Non-pigmented ciliary epithelial cell (primary cell): ENCODE measurements at places on chromosomes 1 and 21.
A peak's percentile ranks its signal among the peaks of the same experiment; 100 is the strongest.

- DNase-seq, result no peak
Observed at GRCh38 chr1:183783342-183783741, 21.6 kb upstream of the RGL1 start.

DNA sequence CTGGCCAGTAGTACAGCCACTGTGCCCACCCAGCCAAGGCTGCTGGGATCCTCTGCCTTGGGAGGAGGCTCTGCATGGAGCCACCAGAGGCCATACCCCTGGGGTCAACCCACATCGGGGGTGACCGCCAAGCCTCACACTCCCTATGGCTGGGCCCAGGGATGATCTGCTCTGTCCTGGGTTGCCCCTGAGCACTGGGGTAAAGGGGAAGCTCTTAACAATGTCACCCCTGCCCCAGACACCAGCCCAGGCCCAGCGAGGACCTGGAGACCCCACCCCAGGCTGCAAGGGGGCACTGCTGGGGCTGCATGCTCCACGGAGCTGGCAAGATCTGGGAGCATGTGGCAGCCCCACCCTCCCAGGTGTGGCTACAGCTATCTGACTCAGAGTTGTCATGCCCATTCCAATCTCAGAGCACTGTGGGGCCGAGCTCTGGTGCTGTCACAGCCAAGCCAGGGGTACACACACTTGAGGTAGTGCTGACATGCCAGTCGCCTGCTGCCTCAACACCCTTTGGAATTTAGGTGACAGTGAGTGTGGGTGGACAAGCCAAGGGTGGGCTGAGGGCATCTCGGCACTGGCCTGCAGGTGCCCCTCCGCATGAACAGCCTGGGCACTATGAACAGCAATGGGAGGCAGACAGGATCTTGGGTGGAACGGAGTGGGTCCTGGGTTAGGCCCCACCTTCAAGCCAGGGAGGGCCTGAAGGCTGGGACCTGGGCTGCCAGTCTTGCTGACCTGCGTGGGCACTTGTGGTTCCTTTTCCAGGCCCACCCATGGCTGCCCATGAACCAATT, 427.7 kb downstream of the LRRIQ3 start:
- no peak for DNase-seq

DNA sequence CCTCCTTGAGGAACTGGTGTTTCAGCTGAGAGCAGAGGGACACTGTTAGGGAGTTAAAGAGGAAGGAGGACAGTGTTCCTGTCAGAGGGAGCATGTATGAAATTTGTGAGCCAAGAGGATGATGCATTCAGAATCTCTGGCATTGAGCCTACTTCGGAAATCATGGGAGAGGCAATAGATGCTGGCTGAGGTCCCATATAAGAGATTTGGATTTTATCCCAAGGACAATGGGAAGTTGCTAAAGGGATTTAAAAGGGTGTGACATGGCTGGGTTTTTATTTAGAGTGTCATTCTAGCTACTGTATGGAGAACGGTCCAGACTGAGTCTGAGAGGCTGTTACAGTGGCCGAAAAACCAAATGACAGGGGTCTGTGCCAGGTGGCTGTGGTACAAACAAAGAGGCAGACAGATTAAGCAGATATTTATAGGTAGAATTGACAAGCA, 403.2 kb upstream of the B3GALT2 start:
- no peak for DNase-seq

DNA sequence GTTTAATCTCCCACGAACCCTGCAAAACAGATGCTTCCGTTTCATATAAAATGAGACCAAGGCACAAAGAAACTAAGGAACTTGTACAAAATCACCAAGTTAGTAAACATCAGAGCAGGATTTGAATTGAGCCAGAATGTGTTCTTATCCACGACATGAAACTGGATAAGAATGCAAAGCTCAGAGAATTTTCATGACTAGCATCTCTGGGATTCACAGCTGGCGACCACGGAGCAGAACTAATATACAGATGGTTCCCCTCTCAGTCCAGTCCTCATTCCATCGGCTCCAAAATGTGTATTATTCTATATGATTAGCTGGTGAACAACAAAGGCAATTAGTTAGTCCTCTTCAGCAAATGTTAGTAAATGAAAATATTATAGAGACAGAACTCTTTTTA, 72.3 kb upstream of the ERG start:
- no peak for DNase-seq

DNA sequence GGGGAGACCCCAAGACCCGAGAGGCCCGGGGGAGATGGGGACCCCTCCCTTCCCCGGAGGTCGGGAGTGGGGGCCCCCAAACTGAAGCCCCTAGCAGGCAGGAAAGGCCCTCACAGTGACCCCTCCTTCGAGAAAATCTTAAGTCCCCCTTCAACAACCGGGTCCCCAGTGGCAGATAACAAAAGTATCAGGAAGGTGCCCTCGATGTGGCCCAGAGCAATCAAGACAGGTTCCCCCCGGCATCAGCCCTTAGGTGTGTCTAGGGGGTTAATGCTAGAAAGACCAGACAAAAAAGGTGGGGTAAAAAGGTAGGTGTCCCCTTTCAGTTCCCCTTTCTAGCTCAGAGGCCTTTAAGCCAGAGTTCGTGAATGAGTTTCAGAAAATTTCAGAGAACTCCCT, 282 bp upstream of the ECE1 start:
- DNase-seq, result no peak

DNA sequence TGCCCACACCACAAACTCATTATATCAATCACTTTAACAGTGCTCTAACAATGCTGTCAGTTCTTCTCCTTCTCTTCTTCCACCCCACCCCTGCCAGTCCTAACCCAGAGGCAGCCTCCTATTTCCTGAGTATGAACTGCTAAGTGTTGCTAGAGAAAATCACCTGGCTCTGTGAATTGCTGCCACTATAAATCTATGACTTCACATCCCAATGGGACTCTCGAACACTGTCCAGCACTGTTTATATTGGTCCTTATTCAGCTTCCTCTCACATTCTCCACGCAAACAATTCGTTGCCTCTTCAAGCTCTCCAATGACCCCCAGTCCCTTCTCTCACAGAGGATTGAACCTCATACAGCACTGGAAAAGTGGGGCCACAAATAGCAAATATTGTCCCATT, 27.0 kb upstream of the USH2A start:
- DNase-seq, result no peak

- no peak for DNase-seq
Observed at GRCh38 chr21:28614791-28615190, 377.9 kb downstream of the LTN1 start.

DNA sequence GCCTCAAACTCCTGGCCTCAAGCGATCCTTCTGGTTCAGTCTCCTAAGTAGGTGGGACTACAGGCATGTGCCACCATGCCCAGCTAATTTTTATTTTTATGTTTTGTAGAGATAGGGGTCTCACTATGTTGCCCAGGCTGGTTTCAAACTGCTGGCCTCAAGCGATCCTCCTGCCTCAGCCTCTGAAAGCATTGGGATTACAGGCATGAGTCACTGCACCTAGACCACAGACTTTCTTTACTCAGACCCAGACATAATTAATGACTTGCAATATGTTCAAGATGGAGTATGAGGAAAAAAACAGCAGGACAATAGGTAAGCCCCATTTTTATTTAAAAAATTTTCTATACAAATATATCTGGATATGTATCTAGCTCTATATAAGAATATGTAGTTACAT, 13.2 kb downstream of the KANK4 start:
- no peak for DNase-seq

DNA sequence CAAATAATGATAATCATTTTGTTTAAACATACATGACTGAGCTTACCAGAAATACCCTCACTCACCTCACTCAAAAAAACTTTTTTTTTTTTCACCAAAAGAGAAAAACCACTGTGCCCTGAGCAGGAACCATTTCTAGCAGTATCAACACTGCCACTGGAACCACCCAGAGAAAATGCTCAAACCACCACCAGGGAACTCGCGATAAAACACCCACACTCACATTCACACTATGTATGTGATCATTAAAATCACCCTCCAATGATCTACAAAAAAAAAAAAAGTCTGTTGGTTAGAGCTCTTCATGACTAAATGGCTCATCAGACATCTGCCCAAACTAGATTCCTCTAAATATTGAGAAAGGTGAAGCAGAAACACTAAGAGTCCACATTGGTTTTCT, 11.5 kb downstream of the TIAM1 start:
- DNase-seq, result no peak

GRCh38 chr1:235649368-235650163, at the start of gene GNG4:
GNG4 (minus strand) TSS chr1:235649784; CDS start chr1:235583838, 65,946 bp downstream.
- no peak for DNase-seq

DNA sequence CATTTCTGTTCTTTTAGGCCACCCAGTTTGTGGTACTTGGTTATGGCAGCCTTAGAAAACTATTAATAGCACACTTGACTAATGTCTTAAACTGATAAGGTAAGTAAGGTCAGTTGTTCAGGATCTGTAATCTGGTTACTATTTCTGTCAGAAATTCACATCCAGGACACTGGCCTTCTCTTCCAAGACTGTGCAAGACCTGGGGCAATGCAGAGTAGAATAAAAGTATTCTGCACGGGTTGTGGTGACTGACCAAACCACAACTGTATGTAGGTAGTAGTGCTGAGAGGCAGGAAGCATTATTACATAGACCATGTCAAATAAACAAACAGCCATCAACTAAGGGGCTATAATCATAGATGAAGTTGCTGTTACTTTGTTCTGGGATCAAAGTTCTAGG, 46.7 kb downstream of the WARS2 start:
- no peak for DNase-seq

- no peak for DNase-seq
Observed at GRCh38 chr1:228009116-228009827, 2.5 kb downstream of the WNT3A start.

GRCh38 chr1:25012966-25013962, 83.2 kb upstream of the RUNX3 start:
- DNase-seq, result no peak

DNA sequence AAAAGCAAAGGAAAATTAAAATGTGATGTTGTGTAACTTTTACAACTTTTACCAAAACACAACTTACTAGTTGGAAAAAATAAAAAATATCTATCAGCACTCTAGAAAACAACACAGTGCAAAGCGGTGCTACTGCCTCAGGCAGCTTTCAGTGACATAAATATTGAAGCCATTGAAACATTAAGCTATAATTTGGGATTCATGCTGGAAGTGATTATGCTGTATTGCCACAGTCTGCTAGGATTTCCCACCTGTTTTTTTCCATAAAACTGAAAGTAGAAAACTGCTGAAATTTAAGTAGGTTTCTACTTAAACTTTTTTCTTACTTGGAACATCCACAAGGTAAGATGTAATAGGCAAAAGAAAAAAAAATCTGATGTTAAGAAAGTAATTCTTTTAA, 674.4 kb downstream of the KCNT2 start:
- DNase-seq, result no peak

DNA sequence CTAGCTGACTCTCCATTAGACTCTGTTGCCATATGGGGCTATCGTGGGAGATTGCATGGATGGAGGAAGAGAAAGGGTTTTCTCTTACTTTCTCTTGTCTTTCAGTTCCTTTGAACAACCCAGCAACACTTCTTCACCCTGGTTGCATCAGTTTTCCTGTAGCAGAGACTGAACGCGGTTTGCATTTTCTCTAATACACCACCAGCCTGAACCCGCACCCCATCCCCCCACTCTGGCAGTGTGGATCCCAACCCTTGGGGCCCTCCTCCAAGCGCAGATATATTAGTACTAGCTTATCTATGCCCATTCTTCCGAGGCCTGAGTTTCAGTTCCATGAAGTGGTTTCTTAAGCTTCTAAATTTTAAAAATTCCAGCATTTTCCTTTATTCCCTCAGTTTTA, 12.6 kb downstream of the DR1 start:
- DNase-seq, result no peak

GRCh38 chr1:88727205-88727604, 43.1 kb downstream of the PKN2 start:
- DNase-seq, result no peak

GRCh38 chr1:186188736-186189135, 186.3 kb downstream of the TPR start:
- no peak for DNase-seq

- DNase-seq, result peak; percentile 47
Observed at GRCh38 chr1:181010789-181011188, 11.9 kb downstream of the STX6 start.

DNA sequence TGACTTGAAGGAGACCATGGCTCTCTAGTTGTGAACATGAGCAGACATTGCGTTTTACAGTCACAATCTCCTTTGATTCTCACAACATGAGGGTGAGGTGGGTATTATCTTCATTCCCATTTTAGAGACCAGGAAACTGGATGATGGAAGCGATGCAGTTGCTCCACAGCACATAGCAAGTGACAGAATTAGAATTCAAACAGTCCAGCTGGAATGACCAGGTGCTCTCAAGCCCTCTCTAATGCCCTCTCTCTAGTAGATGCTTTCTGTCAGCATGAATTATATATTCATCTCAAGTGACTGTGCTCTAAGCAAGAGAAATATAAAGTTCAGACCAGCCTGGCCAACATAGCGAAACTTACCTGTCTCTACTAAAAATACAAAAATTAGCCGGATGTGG, 9.8 kb upstream of the KIF1B start:
- DNase-seq, result no peak

- no peak for DNase-seq
Observed at GRCh38 chr1:111976332-111976731, 13.1 kb downstream of the KCND3 start.

DNA sequence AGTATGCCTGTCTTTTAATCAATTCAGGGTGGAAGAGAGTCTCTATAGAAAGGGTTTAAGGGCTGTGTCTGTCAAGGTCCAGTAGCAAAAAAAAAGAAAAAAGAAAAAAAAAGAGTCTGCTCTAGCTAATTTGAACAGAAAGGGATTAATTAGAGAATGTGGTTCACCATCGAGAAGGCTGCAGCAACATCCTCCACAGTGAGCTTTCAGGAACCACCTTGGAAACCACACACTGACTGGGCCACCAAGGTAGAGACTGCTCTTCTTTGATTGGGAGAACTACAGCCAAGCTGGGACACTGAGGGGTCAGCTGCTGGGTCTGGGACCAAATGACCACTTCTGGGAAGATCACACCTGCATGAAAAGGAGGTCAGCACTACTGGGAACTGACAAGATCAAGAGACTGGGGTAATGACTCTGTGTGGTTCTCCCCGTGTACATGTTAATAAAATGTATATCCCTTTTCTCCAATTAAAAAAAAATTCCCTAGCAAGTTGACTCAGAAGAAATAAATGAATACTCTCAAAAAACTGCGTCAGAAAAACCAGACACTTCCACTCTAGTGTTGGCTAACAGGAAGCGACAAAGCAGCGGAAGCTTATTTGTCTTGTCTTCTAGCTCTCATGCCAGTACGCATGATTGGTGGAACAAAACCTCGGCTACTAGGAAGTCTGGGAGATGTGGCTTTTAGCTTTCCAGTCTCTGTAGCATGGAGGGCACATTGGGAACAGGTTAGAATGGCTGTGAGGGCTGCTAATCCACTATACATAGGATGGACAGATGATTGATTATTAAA, 60.0 kb upstream of the IVNS1ABP start:
- DNase-seq, result no peak

DNA sequence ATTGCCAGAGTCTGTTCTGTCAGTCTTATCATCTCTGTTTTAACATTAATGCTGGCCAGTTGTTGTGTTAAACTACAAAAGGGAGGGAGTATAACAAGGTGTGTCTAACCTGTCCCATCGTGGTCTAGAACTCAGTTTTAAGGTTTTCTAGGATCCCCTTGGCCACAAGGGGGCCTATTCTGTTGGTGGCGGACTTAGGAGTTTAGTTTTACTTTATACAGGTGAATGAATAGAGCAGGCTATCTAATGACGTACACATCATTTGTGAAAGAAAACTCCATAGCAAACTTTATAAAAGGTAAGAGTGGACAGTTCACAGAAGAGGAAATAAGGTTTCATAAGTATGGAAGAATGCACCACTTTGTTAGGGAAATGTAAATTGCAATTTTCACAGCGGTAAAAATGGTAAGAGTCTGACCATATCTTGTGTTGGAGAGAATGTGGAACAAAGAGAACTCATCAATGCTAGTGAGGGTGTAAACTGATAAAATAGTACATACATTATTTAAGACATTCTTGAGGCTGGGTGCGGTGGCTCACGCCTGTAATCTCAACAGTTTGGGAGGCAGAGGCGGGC, 2.5 kb upstream of the ATF6 start:
- DNase-seq, result no peak
